Kidney (tissue), 22 donors: ENCODE measurements at places on chromosomes 12 and 14. TPM values are rescaled to one million over a fixed set of nuclear protein-coding genes. Genes with fewer than 3 reads are reported as not detected.

TEX22 gene
- 3.3 TPM for total RNA-seq

LRTM2 gene
- total RNA-seq = not detected

CELA1 gene
- not detected for total RNA-seq

TAS2R8 gene
- total RNA-seq = not detected

DNA sequence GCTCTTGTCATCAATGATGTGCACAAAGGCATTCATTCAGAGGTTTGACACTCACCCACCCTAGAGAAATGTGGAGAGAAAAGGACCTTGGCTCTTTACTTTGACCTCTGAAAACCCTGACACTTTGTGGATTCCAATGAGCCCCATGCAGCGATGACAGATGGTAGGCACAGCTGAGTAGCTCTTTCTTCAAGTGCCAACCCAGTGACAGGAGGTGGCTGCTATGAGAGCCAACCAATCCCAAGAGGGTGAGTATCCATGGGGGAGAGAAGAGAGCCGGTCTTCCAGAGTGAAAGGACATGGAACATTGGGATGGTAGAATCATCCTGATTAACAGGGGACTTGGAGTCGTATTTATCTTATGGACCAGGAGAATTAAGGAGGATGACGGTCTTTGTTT lies 17.8 kb downstream of the SLC8A3 start:
- no peak for DNase-seq

DNA sequence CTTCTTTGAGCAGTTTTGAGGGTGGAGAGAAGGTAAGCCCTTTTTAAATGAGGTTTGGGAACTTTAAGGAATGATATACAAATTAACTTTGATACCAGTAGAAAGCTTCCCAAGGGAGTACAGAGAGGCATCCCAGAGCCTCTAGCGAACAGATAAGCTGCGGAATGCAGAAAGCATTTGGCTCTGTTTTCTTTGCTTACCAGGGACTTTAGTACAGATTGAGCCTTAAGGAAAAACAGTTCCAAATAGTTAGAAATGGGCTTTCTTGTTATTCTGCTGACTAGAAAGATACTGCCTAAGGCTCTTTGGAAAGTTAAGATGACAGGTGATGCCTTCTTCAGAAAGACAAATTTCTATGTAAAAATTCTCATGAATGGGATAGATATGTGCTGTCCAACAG lies 261.7 kb upstream of the FOXN3 start:
- DNase-seq = no peak

- peak; percentile 43 for DNase-seq
Measured at GRCh38 chr12:1805441-1806081, 14.8 kb upstream of the LRTM2 start.

GRCh38 chr12:49643135-49643534 lies 19.8 kb downstream of the PRPF40B start:
- DNase-seq = no peak

DNA sequence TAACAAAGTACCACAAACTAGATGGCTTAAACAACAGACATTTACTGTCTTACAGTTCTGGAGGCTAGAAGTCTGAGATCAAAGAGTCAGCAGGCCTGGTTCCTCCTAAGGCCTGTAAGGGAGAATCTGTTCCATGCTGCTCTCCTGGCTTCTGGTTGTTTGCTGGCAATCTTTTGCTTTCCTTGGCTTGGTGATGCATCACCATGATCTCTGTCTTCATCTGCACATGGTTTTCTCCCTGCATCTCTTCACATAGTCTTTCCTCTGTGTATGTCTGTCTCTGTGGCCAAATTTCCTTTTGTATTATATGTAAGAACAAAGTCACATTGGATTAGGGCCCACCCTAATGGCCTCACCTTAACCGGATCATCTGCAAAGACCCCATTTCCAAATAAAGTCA lies 168.5 kb downstream of the CAPZA3 start:
- no peak for DNase-seq

- DNase-seq = peak; percentile 0
Measured at GRCh38 chr14:48027115-48027514, 351.7 kb upstream of the MDGA2 start.

DNA sequence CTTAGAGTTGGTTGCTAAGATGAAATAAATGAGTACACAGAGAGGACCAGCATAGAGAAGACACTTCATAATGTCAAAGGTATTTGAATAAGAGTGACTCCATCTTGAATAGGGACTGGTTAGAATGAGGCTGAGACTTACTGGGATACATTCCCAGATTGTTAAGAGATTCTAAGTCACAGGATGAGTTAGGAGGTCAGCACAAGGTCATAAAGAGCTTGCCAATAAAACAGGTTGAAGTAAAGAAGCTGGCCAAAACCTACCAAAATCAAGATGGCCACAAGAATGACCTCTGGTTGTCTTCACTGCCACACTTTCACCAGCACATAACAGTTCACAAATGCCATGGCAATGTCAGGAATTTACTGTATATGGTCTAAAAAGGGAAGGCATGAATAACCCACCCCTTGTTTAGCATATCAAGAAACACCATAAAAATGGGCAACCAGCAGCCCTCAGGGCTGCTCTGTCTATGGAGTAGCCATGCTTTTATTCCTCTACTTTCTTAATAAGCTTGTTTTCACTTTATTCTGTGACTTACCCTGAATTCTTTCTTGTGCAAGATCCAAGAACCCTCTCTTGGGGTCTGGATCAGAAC lies 8.3 kb upstream of the SERPINA1 start:
- no peak for DNase-seq

GRCh38 chr12:132427999-132428935 lies 61.7 kb upstream of the FBRSL1 start:
- no peak for DNase-seq

DNA sequence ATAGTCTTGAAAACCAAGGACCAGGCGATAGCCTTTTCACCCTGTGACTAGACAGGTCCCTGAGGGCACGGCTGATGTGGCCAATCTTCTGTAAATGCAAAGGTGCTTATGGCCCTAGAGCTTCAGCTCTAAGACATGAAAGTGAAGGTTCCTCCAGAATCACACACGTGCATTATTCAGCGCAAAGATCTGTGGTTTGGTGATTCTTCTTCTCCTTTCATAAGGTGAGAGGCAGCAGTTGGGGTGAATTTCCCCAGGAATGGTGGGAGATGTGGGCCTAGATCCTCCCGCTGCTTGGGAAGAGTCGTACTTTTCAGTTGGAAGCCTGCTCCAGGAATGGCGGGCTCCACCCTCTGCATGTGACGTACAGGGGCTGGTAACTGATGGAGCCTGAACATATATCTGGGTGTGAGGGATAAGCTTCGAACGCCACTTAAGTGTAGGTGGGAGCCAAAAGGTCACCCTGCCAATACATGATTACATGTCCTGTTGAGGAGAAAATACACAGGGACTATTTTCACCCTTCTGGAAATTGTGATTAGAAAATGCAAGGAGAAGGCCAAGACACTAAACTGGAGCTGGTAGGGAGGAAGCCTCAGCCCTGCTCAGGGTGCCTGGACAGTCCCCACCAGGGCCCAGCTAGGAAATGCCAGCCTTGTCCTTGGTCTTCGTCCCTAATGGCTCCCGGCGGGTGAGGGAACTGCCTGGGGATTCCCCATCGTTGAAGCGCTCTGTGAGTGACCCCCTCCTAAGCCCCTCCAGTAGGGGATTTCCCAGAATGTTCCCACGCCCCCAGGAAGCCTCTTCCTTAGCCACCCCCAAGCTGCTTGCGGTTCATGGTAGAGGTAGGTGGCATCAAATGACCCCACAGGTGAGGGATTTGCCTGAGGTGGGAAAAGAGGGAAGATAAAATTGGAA lies 17.6 kb downstream of the BATF start:
- DNase-seq = no peak

GRCh38 chr14:105487986-105488777 lies 1.5 kb downstream of the CRIP1 start:
- no peak for DNase-seq

DNA sequence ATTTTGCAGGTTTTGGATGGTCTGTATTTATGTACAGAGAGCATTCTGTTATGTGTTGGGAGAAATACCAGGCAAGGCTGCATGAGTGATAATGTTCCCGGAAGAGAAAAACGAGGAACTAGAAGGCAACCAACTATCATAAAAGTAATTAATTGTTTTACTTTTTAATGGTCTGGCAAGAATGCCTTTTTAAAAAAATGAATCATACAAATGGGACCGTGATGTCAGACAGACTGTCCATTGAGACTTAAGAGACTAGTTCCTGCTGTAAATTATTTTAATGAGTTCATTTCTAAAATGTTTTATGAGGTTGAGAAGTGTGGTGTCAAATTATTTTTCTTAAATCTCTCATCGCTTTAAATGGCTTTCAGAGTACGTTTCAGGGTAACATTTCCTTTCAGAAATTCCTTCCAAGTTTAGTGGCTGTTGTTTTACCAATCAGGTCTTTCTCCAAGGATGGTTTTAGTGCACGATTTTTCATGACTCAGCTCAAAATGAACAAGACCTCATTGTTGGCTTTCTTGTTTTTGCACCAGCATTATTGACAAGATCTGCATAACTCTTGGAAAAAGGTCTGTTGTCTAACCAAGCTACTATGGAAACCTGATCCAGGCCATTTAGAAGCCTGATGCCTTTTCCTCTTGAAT lies 86.1 kb upstream of the ARHGAP5 start:
- peak; percentile 83 for DNase-seq

GRCh38 chr12:81974762-81975161 lies 215.6 kb upstream of the PPFIA2 start:
- no peak for DNase-seq
